Memory B cell (primary cell): ENCODE measurements at places on chromosomes 3 and 15.

GRCh38 chr3:46239301-46239938 lies 2.8 kb upstream of the CCR3 start:
- DNase-seq: no peak

GRCh38 chr3:13768453-13768852 lies 111.4 kb downstream of the WNT7A start:
- DNase-seq: no peak

DNA sequence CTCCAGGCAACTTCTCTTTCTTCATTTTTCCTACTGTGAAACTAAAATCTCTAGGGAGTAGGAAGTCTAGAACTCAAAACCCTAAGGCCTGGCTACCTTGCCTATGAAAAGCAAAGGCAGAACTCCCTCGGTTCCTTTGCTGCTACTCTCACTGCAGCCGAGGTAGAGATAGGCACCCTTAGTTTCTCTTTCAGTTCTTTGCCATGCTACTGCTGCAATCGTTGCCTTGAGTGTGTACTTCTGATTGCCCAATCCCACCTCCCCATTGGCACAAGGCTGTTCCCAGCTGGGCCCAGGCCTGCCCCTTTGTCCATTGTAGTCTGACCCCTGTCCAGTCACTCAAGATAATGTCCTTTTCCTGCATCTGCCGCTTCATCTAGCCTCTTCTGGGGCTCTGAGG lies 92.3 kb upstream of the MRPS22 start:
- DNase-seq: no peak

DNA sequence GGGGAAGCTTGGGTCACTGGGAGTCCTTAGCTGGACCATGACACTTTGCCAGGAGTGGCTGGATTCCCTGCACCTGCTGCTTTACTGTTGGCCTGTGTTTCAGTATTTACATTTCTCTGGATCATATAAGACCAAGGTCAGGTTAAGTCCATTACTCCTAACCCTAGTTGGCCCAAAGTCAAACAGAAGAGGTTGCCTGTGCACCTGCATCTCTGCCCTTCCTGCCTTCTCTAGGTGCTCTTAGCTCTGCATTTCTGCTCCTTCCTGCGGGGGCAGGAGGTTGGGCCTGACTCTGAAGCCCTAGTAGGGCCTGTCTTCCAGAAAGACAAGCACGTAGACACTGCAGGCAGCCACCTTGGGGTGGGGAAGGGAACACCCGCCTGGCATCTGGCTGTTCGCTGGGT lies 124.3 kb downstream of the RPLP1 start:
- no peak for DNase-seq

- DNase-seq: no peak
Observed at GRCh38 chr3:30672959-30673358, 66.6 kb downstream of the TGFBR2 start.

GRCh38 chr3:48278884-48279559 lies 38.1 kb downstream of the ZNF589 start:
- DNase-seq: no peak

GRCh38 chr3:9606108-9606507 lies 43.2 kb upstream of the MTMR14 start:
- no peak for DNase-seq

GRCh38 chr3:65894679-65895453 lies 143.9 kb downstream of the MAGI1 start:
- DNase-seq: no peak

DNA sequence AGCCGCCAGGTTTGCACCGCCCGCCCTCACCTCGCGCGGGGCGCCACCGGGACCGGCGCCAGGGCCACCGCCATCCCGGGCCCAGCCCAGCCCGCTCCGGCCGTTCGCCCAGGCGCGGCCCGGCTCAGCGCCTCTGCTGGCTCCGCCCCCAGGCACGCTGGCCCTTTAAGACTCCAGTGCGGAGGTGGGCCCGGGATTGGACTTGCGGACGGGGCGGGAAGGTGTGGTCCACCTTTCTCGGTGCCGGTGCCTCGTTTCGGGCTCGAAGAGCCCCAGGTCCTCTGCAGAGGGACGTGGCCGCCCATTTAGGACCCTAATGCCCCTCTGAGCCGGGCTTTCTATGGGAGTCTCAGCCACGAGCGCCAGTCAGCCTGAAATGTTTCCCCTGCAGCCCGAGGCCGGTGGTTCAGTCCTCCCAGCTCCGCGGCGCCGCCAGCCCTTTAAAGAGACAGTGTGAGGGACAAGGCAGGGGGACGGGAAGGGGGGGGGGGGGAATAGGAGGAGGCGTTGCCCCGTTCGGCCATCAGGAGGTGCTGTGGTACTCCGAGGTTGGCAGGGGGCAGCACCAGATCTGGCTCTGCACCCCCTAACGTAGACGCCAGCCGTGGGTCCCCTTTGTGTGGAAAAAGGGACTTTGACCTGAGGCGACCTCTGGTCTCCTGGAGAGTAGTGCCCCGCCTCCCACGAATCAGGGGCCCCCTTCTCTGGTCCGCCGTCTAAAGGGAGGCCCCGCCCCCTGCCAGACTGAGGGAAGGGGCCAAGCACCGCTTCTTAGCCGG lies 1.0 kb downstream of the HYAL2 start:
- peak; percentile 78 for DNase-seq

- DNase-seq: no peak
Observed at GRCh38 chr3:186896875-186897274, 33.5 kb upstream of the ST6GAL1 start.

DNA sequence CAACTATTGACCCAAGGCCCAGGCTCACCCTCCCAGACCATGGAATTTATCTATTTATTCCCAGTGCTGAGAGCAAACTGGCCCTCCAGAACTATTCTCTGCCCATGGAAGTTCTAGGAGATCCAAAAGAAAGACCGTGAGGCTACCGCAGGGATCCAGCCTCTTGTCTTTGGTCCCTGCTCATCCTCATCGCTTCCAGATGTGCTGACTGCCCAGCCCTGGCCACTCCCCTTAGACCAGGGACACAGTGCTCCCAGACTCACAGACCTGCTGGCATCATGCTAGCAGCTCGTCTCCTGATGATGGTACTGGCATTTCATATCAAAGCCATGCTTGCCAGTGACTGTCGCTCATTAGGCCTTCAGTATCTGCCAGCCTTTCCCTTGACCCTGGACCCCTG lies 405.7 kb upstream of the PPP2R3A start:
- DNase-seq: no peak

- DNase-seq: no peak
Observed at GRCh38 chr3:69419276-69419675, 33.4 kb upstream of the FRMD4B start.

DNA sequence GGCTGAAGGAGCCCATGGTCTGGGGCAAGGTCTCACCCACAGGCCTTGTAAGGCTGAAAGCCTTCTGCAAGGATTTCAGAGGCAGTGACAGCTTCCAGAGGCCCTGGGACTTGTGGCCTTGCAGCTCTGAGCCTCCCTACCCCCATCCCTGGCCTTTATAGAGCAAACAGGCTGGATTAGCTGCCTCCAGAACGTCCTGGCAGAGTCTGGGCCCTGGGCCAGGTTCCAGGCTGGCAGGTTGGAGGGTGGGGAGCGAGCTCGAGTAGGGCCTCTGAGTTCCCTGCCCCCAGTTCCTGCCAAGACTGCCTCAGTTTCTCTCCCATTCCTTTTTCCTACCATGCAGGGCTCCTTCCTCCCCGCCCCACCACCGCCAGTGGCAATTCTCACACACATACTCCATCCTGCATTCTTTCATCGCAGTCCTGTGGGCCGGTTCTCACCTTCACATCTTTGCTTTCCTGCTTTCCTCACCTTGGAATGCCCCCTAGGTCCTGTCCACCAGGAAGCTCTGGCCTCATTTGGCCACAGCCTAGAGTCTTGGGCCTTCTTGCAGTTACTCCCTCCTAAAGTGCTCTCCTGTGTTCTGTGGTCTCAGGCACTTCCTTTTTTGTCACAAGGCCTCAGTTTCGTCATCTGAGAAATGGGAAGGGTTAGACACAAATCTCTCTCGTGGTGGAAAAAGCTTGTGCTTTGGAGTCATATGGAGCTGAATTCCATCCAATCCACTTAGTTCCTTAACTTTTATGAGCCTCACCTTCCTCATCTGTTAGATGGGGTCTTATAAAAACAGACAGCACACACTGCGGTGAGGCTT lies 2.7 kb downstream of the LMAN1L start:
- no peak for DNase-seq

GRCh38 chr3:13263770-13264467 lies 156.2 kb downstream of the NUP210 start:
- no peak for DNase-seq

GRCh38 chr15:80580106-80580505 lies 115.0 kb upstream of the ABHD17C start:
- no peak for DNase-seq

- DNase-seq: no peak
Observed at GRCh38 chr3:140250010-140250855, 315.2 kb downstream of the CLSTN2 start.

- DNase-seq: no peak
Observed at GRCh38 chr3:113590983-113591382, 58.6 kb downstream of the SIDT1 start.

DNA sequence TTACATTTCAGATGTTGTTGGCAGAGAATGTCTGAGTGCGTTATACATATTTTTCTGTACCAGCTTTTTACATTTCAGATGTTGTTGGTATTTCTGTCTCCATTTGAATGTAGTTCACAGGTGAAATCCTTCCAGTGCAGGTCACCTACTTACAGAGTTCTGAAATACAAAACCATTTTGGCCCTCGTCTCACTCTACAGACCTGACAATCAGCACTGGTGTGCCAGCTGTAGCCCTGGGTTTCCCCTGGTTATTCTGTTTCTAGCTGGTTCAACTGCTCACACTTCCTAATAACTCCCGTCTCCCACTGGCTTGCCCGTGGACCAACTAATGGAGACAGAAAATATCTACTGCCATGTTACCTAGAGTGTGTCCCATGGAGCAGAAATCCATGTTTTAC lies 87.5 kb upstream of the CDIN1 start:
- DNase-seq: no peak

DNA sequence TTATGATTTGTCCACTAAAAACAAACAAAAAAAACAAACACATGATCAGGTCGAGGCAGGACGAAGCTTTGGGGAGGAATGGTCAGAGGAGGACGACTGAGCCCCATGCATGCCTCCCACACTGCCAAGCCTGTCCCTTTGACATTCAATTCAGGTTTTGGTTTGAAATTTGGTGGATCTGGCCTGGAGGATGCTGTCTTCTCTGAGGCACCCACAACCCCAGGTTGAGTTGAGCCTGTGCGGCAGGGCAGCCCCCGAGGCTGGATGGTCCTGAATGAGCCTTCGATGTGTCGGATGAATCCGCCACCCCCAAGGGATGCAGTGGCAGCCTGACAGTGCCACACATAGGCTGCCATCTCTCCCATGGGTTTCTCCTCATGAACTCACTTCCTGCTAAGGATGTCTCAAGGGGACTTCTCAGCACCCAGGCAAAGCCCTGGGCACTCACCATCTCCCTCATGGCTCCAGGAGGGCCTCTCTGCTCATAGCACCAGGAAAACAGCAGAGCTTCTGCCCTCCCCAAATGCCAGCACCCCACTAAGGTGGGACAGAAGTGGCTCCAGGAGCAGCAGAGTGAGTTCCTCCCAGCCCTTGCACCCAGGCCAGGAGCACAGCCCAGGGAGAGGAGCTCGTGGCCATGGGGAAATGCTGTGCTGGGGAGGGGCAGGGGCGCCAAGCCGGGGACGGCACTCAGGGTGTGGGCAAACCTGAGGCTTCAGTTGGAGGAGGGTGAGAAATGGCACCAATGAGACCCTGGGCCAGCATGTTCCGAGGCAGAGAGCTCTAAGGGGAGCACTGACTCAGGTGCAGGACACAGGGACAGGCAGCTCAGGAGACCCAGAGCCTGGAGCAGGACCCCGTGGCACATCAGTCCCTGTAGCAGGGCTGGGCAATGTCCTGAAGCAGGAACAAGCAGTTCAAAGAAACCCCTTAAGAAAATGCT lies 18.5 kb downstream of the PRR23E start:
- DNase-seq: no peak

- DNase-seq: no peak
Observed at GRCh38 chr15:23437673-23438072, 9.4 kb downstream of the GOLGA6L2 start.

- no peak for DNase-seq
Observed at GRCh38 chr15:75840659-75841058, 2.6 kb upstream of the UBE2Q2 start.

DNA sequence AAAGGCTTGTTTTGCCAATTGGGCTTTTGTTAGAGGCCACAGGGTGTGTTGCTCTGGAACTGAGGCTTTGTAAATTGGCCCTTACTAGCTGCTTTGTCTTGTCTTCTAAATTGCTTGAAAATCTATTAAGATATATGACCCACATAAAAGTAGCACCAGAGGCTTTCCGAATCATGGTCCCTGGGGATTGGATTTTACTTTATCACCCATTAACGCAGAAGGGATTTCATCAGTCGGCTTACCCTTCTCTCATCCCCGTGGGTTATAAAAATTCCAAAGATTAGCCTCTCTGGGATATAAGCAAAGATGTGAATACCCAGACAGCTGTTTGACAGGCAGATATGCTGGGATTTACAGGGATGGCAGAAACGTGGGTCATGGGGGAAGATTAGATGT lies 98.3 kb upstream of the CHL1 start:
- no peak for DNase-seq

- no peak for DNase-seq
Observed at GRCh38 chr3:113556316-113556945, 24.1 kb downstream of the SIDT1 start.

DNA sequence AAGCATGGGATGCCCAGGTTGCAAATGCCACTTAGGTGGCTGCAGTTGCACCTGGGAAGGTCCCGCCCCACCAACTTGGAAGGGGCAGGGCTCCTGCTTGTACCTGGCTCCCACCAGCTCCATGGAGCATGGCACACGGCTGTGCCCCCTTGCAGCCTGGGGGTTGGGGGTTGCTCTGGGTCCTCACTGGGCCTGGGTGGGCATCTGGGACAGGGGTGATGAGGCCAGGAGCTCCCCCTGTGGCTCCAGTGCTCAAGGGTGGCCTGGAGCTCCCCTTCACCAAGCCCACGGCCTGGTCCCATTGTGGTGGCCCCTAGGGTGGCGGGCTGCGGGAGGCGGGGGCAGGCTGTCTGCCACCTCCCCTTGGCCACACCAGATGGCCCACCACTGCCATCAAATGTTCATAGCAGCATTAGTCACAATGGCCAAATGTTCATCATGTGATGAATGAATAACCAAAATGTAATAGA lies 36.7 kb downstream of the GHSR start:
- no peak for DNase-seq

GRCh38 chr3:197427021-197427420 lies 128.6 kb upstream of the DLG1 start:
- DNase-seq: no peak

- no peak for DNase-seq
Observed at GRCh38 chr15:70531576-70531975, 231.8 kb downstream of the UACA start.

- DNase-seq: no peak
Observed at GRCh38 chr3:39136533-39137434, 16.6 kb downstream of the CSRNP1 start.

GRCh38 chr3:196968233-196969133 lies at the start of gene PIGZ:
Gene PIGZ (minus strand): TSS chr3:196968833. CDS start chr3:196952031, 16,802 bp downstream.
- DNase-seq: peak; percentile 26

GRCh38 chr15:29942143-29942542 lies 119.9 kb upstream of the TJP1 start:
- no peak for DNase-seq

DNA sequence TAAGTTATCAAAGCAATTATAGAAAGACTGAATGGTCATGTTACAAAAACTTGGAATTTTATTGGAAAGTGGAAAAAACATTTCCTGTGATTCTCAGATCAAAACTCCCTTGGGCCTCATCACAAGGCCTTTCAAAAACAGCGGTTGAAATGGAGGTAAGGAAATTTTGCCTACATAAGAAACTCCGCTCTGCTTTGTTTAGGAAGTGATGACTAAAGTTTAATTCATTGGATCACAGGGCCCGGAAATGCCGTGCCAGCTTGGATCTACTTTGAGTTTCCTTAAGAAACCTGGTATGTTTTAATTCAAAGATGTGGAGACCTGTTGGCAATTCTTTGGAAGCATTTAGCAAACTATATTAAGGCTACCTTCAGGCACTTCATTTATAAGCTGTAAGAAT lies 143.9 kb upstream of the MME start:
- DNase-seq: no peak
